Karpas-422 (cell line): ENCODE measurements at places on chromosomes 12 and 14. TPM values are rescaled to one million over a fixed set of nuclear protein-coding genes. Genes with fewer than 3 reads are reported as not detected.
A peak's percentile ranks its signal among the peaks of the same experiment; 100 is the strongest.

TROAP gene
- total RNA-seq = 20.2 and 58.2 TPM in 2 replicates

CSRP2 gene
- not detected in 2 replicates for total RNA-seq

C12orf50 gene
- 0.18 TPM in 1 of 2 replicates, not detected in the other for total RNA-seq

CPNE6 gene
- total RNA-seq = 0.04 and 1.3 TPM in 2 replicates

TMCC3 gene
- 0.79 and 0.82 TPM in 2 replicates for total RNA-seq

RASSF9 gene
- total RNA-seq = not detected in 2 replicates

GRCh38 chr12:124709722-124710687, 142.6 kb upstream of the NCOR2 start:
- no peak overlapping the region for H3K4me3 ChIP-seq
- H3K36me3 ChIP-seq = no peaks in the 10 kb centered on the region
- no peak for DNase-seq
- H3K4me1 ChIP-seq = peaks cover 21% of the 10 kb centered on the region
- no peaks in the 10 kb centered on the region for H3K27me3 ChIP-seq

GRCh38 chr12:116166306-116166705, 111.2 kb downstream of the MED13L start:
- no peaks in the 10 kb centered on the region for H3K4me1 ChIP-seq
- no peak overlapping the region for H3K27ac ChIP-seq
- H3K4me3 ChIP-seq = no peak overlapping the region

- H3K4me1 ChIP-seq = no peaks in the 10 kb centered on the region
- no peaks in the 10 kb centered on the region for H3K27me3 ChIP-seq
- no peak overlapping the region for H3K27ac ChIP-seq
- no peak overlapping the region for H3K4me3 ChIP-seq
Measured at GRCh38 chr12:53652366-53652765, 23.5 kb downstream of the ATP5MC2 start.

- H3K27ac ChIP-seq = no peak overlapping the region
- no peaks in the 10 kb centered on the region for H3K27me3 ChIP-seq
- no peak for DNase-seq
- peaks cover 35% of the 10 kb centered on the region for H3K4me1 ChIP-seq
- H3K4me3 ChIP-seq = no peak overlapping the region
Measured at GRCh38 chr12:110543252-110543959, 39.7 kb downstream of the PPTC7 start.

DNA sequence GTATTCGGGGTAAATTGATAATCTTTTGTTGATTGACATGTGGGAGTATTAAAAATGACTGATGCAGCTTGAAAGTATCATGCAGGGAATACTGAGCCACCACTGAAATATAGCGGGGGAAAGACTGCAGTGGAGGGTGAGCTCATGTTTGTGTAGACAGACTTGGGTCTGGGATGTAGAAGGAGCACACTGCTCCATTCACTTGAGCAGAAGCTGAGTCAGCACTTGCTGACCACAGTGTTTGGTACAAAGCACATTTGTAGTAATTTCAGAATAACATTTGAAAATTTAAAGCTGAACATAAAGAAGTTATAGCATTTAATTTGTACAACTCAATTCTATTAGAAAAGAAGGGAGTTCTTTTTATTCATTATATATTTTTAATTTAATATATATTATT, 304.3 kb upstream of the PRICKLE1 start:
- H3K36me3 ChIP-seq = no peaks in the 10 kb centered on the region
- DNase-seq = no peak
- H3K27me3 ChIP-seq = no peaks in the 10 kb centered on the region

- no peaks in the 10 kb centered on the region for H3K36me3 ChIP-seq
- H3K4me1 ChIP-seq = no peaks in the 10 kb centered on the region
- no peak for DNase-seq
- H3K4me3 ChIP-seq = no peak overlapping the region
Measured at GRCh38 chr12:87812681-87813080, 216.5 kb downstream of the C12orf50 start.

DNA sequence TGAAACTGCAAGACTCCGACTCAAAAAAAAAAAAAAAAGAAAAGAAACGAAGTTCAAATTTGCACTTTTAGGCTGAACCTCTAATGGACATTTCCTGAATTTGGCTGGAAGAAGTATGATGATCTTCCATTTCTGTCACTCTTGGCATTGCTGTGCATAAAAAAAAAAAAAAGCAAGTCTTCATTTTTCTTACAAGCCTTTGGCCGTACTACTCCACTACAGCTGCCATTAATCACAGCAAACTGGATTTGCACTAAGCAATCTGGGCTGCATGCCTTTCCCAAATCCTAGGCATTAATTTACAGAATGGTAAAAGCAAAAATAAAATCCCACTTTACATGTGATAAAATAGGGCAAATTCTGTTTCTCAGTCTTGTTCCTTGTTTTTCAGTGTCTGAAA, 7.1 kb downstream of the CSRP2 start:
- H3K27me3 ChIP-seq = no peaks in the 10 kb centered on the region
- H3K36me3 ChIP-seq = no peaks in the 10 kb centered on the region
- no peak overlapping the region for H3K4me3 ChIP-seq
- H3K4me1 ChIP-seq = peaks cover 12% of the 10 kb centered on the region

DNA sequence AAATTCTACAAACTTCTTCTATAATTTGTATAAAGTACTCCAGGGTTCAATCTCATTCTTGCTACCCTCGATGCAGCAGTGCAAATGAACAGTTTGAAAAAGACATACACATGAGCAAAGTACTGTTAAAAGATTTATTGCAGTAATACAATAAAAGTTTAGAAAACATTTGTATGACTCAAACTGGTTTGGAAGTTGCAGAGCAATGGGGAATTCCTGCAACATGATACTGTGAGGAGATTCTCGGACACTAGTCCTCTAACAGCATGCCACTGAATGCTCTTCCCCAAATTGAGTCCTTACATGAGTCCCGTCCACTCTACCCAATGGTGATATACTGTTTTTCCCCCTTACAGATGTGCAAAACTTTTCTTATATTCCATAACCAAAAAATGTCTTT, 45.4 kb downstream of the ATG14 start:
- H3K4me3 ChIP-seq = no peak overlapping the region
- peaks cover 26% of the 10 kb centered on the region; the same call in 1 of the 2 replicates for H3K36me3 ChIP-seq
- DNase-seq = no peak
- H3K27me3 ChIP-seq = no peaks in the 10 kb centered on the region

- H3K4me3 ChIP-seq = no peak overlapping the region
- no peak for DNase-seq
- no peaks in the 10 kb centered on the region for H3K4me1 ChIP-seq
- no peaks in the 10 kb centered on the region for H3K27me3 ChIP-seq
Measured at GRCh38 chr14:24356208-24356607, 11.8 kb upstream of the NFATC4 start.

GRCh38 chr14:100731846-100732765, 5.4 kb downstream of the DLK1 start:
- no peak overlapping the region for H3K4me3 ChIP-seq
- H3K36me3 ChIP-seq = no peaks in the 10 kb centered on the region
- no peaks in the 10 kb centered on the region for H3K27me3 ChIP-seq
- no peak overlapping the region for H3K27ac ChIP-seq
- no peak for DNase-seq
- no peaks in the 10 kb centered on the region for H3K4me1 ChIP-seq

GRCh38 chr14:24432259-24433131, 2.7 kb downstream of the KHNYN start:
- H3K4me1 ChIP-seq = peaks cover 44% of the 10 kb centered on the region
- H3K36me3 ChIP-seq = peaks cover 21% of the 10 kb centered on the region; the same call in 1 of the 2 replicates
- H3K4me3 ChIP-seq = no peak overlapping the region; the same call in 1 of the 2 replicates
- no peak overlapping the region for H3K27ac ChIP-seq

DNA sequence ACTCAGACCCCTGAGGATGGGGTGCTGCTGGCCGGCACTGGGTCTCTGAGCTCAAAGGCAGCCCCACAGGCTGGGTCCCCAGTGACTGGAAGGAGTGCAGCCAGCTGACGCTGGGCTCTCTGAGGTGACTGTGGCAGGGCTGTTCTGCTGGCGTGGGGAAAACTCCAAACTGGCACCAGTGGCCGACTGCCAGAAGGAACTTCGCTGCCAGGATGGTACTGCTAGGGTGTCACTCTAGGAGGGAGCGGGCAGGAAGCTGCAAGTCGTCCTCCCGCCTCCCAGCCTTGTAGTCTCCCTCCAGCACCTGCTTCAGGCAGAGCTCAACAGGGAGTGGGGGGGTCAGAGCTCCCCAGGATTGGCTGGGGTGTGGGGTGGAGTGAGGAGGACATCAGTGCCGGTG, 41.3 kb downstream of the CDC42BPB start:
- H3K36me3 ChIP-seq = no peaks in the 10 kb centered on the region
- H3K4me3 ChIP-seq = no peak overlapping the region
- no peak overlapping the region for H3K27ac ChIP-seq
- H3K4me1 ChIP-seq = no peaks in the 10 kb centered on the region

- no peak overlapping the region for H3K27ac ChIP-seq
- peak; percentile 68 for DNase-seq
Measured at GRCh38 chr12:8033153-8034044, 883 bp downstream of the FOXJ2 start.

- DNase-seq = no peak
- H3K4me1 ChIP-seq = no peaks in the 10 kb centered on the region
- no peak overlapping the region for H3K4me3 ChIP-seq
- no peaks in the 10 kb centered on the region for H3K36me3 ChIP-seq
- no peak overlapping the region for H3K27ac ChIP-seq
Measured at GRCh38 chr12:104462931-104463339, 6.2 kb downstream of the CHST11 start.

DNA sequence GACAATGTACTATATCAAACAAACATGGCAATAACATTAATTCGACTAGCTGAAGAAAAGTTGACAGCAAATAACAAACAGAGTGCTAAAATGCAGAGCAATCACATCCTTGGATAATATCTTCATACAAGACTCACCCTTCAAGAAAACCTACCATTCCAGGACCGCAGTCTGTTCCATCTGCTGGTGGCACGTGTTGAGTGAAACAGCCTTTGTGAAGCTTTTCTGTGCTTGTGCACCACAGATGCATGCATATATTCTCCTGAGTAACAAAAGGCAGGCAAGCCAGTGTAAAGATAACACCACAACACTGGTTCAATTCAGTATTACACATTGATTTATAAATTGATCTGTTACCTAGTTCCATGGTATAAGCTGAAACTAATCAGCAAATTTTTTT, 89.3 kb downstream of the ADAMTS20 start:
- no peaks in the 10 kb centered on the region for H3K27me3 ChIP-seq
- H3K36me3 ChIP-seq = no peaks in the 10 kb centered on the region
- no peak overlapping the region for H3K27ac ChIP-seq
- DNase-seq = no peak

DNA sequence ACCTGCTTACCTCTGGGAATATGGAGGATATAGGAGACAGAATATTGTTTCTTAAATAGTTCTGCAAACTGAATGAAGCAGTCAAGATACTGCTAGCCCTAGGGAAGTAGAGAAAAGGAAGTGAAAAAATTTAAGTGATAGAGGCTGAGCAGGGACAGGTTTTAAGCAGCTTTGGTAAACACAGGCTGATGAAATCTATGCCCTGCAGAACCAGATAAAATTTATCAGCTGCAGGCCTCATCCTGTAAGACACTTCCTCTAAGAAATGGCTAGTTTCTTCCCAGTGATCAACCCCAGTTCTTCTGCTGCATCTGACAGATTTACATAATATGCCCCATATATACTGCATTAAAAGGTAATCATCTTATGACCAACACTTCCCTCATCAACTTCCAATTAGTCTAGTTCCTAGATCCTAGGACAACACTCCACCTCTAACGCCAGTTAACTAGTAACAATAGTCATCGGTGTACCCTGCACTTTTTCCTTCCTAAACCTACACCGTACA, 1.3 kb upstream of the ESYT1 start:
- peak; percentile 67 for DNase-seq
- peak overlapping the region; percentile 88 for H3K27ac ChIP-seq
- peaks cover 28% of the 10 kb centered on the region for H3K4me1 ChIP-seq

DNA sequence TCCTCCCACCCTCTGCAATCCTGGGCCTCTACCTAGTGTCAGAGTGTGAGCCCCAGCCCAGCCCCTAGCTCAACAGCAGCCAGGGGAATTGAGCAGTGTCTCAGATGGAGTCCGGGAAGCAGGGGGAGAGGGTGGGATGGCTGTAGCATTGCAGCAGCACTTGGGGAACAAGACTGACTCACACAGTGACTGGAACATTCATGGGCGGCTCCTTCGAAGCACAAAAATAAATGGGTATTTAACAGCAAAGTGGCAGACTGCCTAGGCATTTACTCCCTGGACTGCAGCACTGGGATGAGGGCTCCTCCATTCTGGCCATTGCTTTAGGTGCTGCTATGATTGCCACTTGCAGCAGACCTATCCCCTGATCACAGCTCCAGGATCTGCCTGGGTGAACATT, 46.0 kb upstream of the STK38L start:
- H3K27ac ChIP-seq = no peak overlapping the region
- H3K27me3 ChIP-seq = no peaks in the 10 kb centered on the region
- no peaks in the 10 kb centered on the region for H3K4me1 ChIP-seq
- H3K36me3 ChIP-seq = no peaks in the 10 kb centered on the region

GRCh38 chr14:86357119-86357518, 827.2 kb downstream of the FLRT2 start:
- no peaks in the 10 kb centered on the region for H3K4me1 ChIP-seq
- no peak for DNase-seq
- H3K4me3 ChIP-seq = no peak overlapping the region
- no peaks in the 10 kb centered on the region for H3K27me3 ChIP-seq
- H3K27ac ChIP-seq = no peak overlapping the region
- H3K36me3 ChIP-seq = no peaks in the 10 kb centered on the region

GRCh38 chr12:52023182-52023975, 16.6 kb downstream of the TAMALIN start:
- peak overlapping the region; percentile 60 for H3K4me3 ChIP-seq
- DNase-seq = peak; percentile 93
